ENCODE measurements at places on chromosomes 1 and 21.

- no peak for DNase-seq
Measured at GRCh38 chr1:7873801-7874795, 21.2 kb upstream of the UTS2 start.

- DNase-seq = no peak
Measured at GRCh38 chr1:209647156-209647555, 5.1 kb downstream of the LAMB3 start.

GRCh38 chr1:8155528-8156186 lies 129.5 kb upstream of the ERRFI1 start:
- no peak for DNase-seq

- no peak for DNase-seq
Measured at GRCh38 chr1:162316187-162316586, 60.5 kb downstream of the SPATA46 start.

DNA sequence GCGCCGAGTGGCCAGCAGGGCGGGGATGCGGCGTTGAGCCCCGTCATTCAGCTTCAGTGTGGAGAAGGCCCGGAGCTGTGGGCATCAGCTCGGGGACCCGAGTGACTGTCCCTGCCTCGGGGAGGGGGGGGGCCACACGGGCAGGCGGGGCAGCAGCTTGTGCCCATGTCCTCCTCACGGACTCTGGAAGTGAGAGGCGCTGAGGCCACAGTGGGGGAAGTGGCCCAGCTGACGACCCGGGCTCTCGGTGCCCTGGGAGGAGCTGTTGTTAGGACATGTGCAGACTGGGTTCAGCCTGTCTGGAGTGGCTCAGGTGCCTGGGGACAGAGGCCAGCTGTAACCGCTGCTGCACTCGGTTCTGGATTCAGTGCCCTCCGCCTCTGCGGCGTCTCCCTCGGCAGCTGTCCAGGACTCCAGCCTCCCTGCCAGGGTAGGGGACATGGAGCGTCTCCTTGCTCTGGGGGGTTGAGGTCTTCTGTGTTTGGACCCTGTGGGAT lies 71.1 kb downstream of the SKI start:
- DNase-seq = no peak

GRCh38 chr1:60213253-60213652 lies 139.7 kb upstream of the C1orf87 start:
- no peak for DNase-seq

GRCh38 chr1:206706298-206706791 lies 21.6 kb downstream of the MAPKAPK2 start:
- DNase-seq = no peak

DNA sequence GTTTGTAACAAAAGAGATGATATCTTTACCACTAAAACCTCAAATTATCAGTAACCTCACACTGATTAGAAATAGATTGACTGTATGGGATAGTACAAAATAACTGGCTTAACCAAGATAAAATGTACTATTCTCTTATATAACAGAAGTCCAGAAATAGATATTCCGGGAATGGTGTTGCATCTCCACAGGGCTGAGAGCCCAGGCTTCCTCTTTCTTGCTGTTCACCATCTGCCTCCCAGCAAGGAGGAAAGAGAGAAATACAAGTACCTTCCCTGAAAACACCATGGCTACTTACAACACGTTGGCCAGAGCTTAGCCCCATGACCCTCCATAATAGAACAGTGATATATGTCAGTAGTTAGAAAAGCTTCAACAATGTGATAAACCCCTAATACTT lies 47.0 kb upstream of the KCNK1 start:
- no peak for DNase-seq

DNA sequence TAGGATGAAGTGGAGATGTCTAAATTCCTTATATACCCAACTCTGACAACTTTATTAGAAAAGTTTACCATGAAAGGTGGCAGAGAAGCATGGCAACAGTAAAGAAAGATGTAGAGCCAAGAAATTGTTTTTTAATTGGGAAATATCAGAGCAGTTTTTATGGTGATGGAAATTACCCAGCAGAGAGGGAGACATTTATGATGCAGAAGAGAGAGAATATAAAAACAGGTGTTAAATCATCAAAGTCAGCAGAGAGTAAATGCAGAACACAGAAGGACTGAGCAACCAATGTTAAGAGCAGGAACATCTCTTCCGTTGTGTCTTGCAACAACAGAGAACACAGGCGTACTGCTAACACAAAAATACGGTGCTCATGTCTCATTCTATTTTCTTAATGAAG lies 28.2 kb downstream of the WARS2 start:
- DNase-seq = no peak

DNA sequence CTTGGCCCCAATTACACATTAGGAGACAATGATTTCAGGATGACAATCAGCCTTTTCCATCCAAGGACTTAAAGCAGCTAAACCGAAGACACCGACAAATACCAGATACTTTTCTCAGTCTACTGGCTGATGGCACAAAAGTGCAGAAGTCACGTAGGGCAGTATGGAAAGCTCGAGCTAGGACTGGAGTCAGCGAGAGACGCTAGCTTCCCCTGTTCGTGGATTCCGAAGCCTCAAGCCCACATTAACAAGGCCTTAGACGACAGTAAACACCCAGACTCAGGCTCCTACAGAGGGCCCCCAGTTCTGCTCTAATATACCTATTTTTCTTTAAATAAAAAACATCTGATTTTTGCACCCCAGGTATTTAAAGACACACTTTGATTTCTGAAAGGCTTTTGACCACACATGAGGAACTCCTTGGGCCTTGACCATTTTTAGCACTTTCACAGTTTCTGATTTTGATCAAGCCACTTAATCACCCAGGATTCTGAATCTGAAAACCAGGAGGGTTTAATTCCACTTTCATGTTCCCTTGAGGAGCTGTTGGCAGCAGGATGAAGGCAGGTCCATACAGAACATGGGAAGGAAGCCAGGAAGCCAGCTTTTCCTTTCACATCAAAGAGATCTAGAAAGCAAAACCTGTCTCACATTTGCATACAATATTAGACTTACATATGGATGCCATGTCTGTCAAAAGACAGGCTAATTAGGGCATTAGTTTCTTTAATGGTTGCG lies 204.1 kb downstream of the GABPA start:
- no peak for DNase-seq

DNA sequence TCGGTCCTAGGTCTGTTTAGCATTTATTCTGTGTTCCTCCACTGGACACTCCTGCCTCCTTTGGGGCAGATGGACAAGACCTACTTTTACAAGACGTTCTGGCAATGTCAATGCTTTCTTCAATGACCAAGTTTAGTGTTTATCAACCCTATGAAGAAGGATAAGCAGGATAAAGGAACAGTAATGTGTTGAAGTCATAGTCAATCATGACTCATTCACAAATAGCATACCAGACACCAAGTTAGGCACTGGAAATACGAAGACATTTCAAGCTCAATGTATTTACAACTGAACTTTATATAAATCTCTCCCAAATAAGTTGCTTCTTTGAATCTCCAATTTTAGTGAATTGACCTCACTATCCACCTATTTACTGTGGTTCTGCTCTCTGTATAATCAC lies 4.8 kb upstream of the SLC35D1 start:
- no peak for DNase-seq

DNA sequence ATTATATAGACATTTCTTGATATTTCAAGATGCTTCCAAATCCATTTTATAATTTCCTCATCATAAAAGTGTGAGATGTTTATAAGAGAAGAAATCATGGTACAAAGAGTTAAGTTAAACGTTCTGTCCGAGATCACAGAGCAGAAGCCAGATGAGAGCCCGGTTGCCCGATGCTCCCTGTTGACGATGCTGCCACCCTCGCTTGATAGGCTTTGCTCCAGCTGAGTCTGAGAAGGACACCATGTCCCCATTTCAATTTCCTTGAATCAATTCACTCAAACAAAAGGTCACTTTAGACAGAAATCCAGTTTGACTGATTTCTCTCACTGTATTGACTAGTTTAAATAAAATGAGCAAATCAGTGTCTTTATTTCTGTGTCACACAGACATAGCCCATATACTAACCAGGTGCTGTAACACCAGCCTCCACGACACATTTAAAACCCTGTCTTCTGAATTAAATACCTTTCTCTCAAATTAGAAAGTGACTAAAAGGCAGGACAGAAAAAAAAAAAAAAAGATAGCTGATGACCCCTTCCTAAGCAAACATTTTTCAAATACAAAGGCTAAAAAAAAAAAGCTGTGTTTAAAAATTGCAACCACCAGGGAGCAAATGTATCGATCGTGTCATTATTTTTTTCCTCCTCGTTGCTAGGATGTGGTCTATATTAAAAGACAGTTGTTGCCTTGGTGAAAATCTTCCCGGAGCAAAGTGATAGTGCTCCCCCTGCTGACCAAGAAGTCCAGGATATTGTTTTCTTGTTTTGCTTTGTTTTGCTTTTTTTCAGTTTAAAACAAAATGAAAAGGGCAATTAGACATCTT lies 35.2 kb downstream of the DNASE2B start:
- no peak for DNase-seq

DNA sequence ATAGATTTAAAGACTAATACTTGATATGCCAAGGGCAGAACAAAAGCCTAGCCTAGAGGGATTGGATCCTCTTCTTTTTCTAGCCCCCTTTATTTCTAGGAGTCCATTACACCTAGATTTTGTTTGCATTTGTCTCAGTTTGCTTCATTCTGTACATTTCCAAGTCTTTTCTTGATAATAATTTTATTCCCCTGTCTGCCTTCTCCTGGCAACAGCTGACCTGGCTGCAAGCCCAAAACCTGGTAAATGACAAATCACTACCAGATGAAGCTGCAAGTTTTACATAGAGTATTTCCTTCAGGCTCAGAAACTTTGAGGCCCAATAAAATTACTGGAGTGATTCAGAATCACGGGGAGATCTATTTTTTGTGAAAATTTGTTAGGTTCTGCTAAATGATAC lies 36.5 kb upstream of the LHX8 start:
- no peak for DNase-seq

DNA sequence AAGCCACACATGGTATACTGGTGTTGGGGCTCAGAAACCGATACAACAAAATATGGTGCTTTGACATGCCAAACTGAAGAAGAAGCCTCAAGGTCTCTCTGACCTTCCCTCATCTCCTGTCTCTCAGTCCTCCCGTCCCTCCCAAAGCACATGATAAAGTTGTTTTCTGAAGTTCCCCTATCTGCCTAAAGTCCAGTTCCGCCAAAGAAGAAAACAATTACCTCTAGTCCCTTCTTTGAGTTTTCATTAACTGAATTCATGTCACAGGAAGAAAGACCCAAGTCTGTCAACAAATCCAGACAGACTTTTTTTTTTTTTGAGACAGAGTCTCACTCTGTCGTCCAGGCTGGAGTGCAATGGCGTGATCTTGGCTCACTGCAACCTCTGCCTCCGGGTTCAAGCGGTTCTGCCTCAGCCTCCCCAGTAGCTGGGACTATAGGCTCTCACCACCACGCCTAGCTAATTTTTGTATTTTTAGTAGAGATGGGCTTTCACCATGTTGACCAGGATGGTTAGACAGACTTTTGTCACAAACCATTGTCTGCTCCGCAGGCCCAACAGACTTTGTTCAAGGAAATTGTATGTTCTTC lies 32.2 kb upstream of the SLC2A1 start:
- no peak for DNase-seq

GRCh38 chr21:36890086-36890485 lies 76.4 kb downstream of the HLCS start:
- no peak for DNase-seq

DNA sequence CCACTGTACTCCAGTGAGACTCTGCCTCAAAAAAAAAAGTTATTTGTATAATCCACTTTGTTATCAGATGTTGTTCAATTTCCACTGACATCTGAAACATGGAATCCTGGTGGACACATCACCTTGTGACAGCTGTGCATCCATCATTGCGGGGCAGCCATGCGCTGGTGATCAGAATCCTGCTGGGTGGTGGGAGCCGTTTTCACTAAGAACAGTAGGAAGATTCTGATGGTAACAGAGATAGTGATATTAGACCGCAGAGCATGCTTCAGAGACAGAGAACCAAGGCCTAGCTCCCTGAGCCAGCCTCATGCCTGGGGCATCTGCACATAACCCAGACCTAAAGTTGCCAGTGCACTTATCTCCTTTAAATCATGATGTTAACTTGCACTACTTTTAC lies 3.1 kb upstream of the SPRR3 start:
- no peak for DNase-seq

- no peak for DNase-seq
Measured at GRCh38 chr1:62327360-62328055, 8.3 kb upstream of the KANK4 start.

DNA sequence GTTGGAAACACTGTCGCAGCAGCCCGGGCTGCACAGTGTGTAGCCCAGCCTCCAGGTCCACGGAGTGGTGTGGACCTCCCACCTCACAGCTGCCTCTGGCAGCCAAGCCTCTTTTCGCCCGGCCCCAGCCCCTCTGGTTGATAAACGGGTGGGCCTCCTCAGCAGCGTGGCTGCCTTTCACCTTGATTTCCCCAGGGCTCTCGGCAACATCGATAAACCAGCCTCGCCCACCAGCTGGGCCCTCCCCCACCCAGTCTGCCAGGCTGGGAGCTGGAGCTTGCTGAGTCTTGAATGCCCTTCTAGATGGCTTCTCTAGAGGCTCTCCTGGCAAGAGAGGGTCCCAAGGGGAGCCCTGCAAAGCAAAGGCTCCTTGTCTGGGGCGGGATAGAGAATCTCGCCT lies 31.0 kb upstream of the LHX4 start:
- no peak for DNase-seq

DNA sequence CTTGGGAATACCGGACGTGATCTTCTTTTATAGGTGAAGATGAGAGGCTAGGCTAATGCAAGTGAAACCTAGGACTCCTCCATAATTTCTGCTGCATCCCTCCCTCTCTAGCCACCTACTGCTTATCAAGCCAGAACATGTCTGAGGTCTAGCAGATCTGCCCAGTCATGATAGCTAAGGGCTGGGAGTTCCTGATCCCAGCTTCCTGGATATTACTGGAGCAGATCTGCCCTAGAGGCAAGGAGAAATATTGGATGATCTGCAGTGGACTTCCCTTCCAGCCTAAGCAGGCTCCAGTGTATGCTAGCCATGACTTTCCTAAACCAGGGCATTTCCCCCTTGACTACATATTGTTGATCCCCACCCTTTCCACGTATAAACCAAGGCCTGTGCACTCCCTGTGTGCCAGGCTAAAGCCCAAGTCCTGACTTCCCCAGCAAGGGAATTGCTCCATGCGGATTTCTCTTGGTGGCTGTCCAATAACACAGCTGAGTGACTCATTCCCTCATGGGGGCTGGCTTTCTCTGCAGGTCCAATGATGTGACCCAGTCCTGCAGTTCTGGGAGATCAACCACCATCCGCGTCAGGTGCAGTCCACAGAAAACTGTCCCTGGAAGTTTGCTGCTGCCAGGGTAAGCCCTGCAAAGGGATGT lies 15.5 kb upstream of the SARS1 start:
- DNase-seq = no peak

DNA sequence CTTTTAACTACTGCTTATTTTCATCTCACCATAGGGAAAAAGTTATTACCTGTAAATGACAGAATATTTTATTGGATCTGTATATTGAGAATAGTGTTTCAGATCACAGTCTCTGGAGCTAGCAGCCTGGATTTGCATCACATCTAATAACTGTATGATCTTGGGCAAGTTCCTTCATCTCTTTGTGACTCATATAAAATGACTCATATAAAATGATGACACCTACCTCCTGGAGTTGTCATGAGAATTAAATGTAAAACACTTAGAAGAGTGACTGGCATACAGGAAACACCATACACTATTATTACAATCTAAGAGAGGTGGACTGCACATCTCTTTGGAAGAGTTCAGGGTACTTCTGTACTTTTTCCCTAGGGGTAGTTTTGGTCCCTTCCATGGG lies 421.3 kb downstream of the NEGR1 start:
- DNase-seq = no peak

GRCh38 chr1:160204526-160205241 lies 500 bp upstream of the PEA15 start:
- no peak for DNase-seq

GRCh38 chr1:223217781-223218180 lies 74.7 kb upstream of the TLR5 start:
- no peak for DNase-seq

- peak; percentile 81 for DNase-seq
Measured at GRCh38 chr1:218459878-218460711, 115.0 kb downstream of the TGFB2 start.

All from breast epithelium (tissue), 4 donors.